ENCODE measurements at places on chromosomes 5 and 9. TPM values are rescaled to one million over a fixed set of nuclear protein-coding genes. Genes with fewer than 3 reads are reported as not detected.

ANXA6 gene
- 228 TPM for total RNA-seq

SPINK13 gene
- not detected for total RNA-seq

GRIA1 gene
- total RNA-seq = not detected

NANS gene
- total RNA-seq = 70.9 TPM

SLC34A3 gene
- 14.8 TPM for total RNA-seq

INSL6 gene
- total RNA-seq = not detected

CEL gene
- total RNA-seq = 6.6 TPM

PCDHGA4 gene
- total RNA-seq = 3.3 TPM

FANCC gene
- total RNA-seq = 32.2 TPM

FOXD4L3 gene
- total RNA-seq = not detected

IFNA21 gene
- not detected for total RNA-seq

ANKRD31 gene
- not detected for total RNA-seq

SYNPO gene
- 93.3 TPM for total RNA-seq

RALGPS1 gene
- total RNA-seq = 138 TPM

SV2C gene
- total RNA-seq = 0.27 TPM

SPEF2 gene
- 8.8 TPM for total RNA-seq

PLAC8L1 gene
- 2.8 TPM for total RNA-seq

ANKRA2 gene
- total RNA-seq = 28.4 TPM

HTR1A gene
- total RNA-seq = not detected

FAXDC2 gene
- 64.2 TPM for total RNA-seq

PCDHA6 gene
- 0.35 TPM for total RNA-seq

RNF38 gene
- total RNA-seq = 20.5 TPM

ZNF366 gene
- 1.7 TPM for total RNA-seq

GGTA1 gene
- total RNA-seq = 1.7 TPM

PCDHA4 gene
- not detected for total RNA-seq

PLEKHG4B gene
- not detected for total RNA-seq

All from Peyer's patch (tissue), 4 donors.